ENCODE measurements at places on chromosomes 6 and 20.

DNA sequence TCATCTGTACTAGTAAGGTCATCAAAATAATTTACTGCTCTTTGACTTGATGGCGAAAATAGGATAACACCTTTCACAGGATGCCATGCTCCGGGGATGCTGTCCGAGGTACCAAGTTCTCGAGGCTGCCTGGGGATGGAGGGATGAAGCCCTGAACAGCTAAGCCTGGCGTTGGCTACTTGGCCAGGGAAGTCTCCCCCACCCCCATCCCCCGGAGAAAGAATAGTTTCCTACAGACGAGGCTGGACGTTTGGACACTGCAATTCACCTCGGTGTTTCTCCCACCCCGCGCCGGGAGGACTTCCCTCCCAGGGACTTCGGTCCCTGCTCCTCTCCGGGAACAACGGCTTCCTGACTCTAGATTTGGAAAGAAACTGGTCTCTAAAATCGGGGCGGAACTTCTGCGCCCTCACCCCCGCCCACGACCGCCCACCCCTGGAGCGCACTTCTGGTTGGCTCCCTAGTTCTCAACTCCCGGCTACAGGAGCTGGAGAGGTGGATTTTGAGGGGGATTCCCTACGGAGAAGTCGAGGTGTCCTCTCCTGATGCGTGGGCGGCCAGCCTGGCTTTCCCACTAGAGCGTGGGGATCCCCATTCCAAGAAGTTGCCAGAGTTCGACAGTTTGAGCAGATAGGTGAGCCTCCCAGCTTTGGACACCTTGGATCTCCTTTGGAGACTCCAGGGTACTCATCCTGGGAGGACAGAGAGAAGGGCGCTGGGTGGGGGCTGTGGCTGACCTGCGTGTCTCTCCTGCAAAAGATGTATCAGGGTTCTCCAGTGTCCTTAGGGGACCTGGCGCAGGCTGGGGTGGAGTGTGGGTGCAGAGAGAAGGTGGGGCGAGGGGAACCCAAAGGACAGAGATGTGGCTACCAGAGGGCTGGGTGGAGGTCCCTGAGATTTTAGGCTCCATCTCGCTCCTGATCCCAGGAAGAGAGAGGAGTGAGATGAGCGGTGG lies 1.1 kb downstream of the PCSK2 start:
- DNase-seq, result peak; percentile 41

DNA sequence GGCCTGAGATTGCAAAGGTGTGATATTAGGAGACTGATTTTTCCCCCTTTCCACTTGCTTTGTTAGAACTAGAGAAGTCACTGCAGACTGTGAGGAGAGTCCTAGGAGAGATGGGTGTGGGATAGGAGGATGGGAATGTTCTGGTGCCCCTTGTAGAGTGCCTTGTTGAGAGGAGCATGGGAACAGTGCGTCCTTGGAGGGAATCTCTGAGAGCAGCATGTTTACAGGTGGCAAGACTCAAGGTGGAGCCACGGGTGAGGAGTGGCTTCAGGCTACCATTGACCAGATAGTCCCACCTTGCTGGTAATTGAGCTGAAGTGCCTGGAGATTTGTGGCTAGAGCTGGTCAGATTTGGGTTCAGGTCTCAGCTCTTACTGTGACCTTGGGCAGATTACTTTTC lies 6.0 kb downstream of the PLCG1 start:
- DNase-seq, result no peak

DNA sequence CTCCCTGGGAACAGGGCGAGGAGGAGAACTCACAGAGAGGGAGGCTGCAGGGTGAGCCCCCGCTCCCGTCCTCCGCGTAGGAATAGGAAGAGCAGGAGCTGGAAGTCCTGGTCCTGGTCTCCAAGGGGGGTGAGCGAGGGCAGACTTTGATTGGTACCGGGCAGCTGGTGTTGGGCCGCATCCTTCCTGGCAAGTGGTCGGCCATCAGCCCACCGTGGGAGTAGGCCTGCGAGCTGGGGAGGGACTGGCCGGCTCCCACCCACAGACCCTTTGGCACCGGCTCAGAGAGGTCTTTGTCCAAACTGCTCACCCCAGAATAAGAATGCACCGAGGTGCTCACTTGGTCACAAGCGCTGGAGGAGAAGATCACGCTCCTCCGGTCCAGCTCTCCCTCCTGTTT lies 56.2 kb downstream of the GJA10 start:
- DNase-seq, result no peak

- DNase-seq, result no peak
Measured at GRCh38 chr20:4973330-4974097, 27.8 kb downstream of the SLC23A2 start.

DNA sequence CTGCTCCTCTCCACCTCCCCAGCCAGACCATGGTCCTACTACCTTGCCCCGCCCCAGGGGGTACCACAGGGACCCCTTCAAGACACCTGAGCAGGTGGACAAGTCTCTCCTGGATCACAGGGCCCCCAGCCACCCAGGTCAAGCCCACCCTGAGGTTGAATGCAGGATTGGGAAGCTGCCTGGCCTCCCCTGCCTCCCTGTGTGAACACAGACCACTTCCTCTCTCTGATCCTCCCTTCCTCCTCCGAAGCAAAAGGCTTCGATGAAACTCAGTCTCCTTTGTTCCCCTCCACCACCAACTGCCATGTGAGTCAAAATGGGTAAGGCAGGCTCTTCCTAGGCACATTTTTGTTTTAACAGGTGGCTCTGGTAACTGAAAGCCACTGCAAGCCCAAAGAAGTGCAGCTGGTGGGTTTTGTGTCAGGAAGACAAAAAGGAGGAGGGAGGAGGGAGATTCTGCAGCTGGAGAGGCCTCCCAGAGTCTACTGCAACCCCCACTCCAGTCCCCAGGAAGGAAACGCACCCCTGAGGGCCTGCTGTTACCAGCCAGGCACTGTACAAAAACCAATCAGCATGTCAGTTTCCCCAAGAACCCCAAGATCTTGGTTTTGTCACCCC lies 5.4 kb downstream of the ADA start:
- DNase-seq, result no peak

- DNase-seq, result no peak
Measured at GRCh38 chr20:50335866-50336265, 145.2 kb downstream of the CEBPB start.

DNA sequence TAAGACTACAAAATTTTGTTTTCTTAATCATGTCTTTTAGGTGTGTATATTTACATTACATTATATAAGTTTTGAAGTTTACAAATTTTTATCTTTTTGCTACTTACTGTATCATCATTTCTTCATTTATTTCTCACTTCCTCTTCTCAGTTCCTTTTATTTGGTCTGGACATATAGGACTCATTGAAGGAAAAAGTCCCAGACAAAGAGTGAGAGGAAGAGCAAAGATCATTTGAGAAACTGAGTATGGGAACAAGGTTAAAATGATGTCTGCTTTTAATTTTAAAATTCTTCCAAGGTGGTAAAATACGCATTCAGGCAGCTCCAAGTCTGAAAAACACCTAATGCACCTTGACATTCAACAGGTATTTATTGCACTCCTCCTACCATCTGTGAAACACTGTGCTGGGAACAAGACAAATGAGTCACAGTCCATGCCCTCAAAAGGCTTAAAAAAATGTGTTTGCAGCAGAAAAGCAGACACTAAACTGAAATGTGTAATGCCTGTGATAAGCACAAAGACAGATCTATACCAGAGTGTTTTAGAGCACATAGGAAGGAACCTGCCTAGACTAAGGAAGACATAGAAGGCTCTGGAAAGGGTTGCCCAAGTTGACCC lies 63.2 kb downstream of the PKIB start:
- DNase-seq, result no peak

DNA sequence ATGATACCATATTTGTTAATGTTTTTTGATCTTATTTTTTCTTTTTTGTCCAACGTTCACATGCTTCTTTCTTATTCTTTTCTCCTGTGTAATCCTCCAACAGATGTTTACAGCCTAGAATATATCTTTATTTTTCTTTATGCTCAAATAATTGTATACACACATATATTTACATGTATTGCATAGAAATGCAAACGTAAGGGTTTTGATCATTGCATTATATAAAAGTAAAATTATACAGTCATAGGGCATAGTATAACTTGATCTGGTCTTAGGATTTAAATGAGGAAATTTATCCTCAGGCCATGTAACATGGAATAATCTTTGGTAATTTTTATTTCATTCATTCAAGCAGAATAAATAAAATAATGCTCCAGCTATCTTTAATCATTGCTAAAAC lies 84.9 kb upstream of the EEF1E1 start:
- no peak for DNase-seq

DNA sequence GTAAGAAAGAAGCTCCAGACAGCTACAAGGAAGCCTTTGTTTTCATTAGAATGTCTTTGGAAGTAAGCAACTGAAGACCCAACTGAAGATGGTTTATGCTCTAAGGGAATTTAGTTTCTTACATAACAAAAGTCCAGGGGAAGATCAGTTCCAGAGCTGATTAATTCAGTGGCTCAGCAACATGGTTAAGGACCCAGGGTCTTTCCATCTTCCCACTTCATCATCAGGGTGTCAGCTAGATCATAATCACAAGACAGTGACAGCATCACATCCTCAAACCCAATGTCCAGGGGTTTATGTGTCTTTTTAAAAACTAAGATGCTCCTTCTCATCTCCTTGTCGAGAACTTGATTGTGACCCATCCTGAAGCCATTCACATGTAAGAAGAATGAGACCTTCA lies 119.7 kb upstream of the PRDM1 start:
- DNase-seq, result no peak

- DNase-seq, result no peak
Measured at GRCh38 chr6:67112120-67112519, 1405.1 kb upstream of the EYS start.

DNA sequence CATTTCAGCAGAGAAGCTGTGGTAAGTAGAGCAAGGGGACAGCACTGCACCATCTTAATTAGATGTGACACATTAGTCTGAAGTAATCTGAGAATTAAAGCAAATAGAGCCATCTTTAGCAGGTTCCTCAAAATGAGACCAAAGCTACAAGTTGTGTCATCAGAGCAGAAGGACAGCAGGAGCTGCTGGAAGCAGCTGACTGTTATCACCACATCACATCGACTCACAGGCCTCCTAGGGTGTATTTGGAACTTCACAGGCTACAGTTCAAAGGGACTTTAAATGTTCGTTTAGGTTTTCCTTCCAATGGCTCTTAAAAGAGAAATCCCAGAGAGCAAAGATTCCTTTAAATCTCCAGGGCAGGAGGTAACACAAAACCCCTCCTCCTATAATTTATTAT lies 69.5 kb downstream of the LCA5 start:
- DNase-seq, result no peak

DNA sequence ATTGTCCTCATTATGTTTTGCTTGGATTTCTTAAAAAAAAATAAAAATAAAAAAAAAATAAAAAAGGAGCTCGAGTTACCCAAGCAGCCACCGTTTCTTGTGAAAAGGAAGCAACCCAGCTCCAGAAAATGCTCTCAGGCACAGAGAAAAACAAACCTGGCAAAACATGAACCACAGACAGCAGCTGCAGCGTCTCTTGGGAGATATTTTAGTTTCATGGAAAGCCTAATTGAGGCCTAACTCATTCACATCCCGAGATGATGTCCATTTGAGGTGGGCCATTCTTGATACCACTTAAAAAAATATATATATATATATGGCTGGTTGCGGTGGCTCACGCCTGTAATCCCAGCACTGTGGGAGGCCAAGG lies 13.7 kb upstream of the MRAP2 start:
- no peak for DNase-seq

- no peak for DNase-seq
Measured at GRCh38 chr6:4185846-4186245, 50.5 kb upstream of the ECI2 start.

DNA sequence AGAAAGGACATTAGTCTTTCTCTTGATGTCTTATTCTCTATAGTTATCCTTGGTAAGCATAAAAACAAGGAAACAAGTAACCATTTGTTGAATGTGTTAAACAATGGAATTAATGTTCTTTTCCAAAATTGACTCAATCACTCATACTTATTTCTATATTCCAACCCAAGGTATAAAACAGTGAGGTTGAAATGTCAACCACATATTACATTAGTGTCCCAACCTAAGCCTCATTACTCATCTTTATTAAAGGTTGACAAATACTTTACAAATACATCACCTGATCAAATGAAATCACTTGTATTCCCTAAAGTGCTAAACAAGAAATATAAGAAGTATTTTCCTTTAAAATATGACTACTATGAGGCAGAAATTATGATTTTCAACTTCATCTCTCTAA lies 100.5 kb downstream of the ASCC3 start:
- no peak for DNase-seq

- DNase-seq, result no peak
Measured at GRCh38 chr6:62371453-62372210, 85.6 kb upstream of the KHDRBS2 start.

DNA sequence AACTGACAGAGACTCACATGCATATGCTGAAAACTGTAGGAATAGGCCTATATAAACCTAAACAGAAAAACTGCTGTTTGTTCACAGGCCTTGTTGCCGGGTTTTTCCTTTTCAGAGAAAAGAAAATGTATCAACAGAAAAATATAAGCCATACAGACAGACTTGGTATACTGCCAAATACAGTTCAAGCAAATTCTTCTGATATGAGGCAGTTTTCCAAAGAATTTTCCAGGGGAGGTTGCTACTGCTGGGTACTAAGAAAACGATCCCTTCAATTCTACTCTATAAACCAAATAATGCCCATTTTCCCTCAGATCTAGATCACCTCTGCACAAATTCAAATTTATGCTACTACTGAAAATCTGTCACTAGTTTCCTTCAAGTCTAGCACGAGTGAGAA lies 59.4 kb downstream of the ME1 start:
- no peak for DNase-seq

GRCh38 chr6:92362404-92362803 lies 1057.0 kb downstream of the EPHA7 start:
- no peak for DNase-seq

Data from endothelial cell (in vitro differentiated cells).